CD4-positive, alpha-beta T cell treated with Interferon gamma for 1 hour (primary cell): ENCODE measurements at places on chromosomes 7 and 10.

DNA sequence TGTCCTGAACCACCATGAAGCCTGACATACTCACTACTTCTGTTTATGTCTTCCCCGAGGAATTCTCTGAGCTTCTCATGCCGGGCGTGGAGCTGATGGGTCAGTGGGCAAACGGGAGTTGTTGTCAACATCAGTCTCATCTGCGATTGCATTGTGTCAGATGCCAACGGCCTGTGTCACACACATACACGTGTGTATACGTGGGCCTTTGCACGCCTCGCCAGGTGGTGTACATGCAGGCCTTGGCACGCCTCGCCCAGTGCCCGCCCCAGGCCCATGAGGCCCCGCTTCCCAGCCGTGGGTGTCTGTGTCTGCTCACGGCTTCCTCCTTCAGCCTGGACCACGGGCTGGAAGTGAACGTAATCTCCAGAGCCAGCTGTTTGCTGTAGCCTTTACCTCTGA, 7.5 kb upstream of the CSGALNACT2 start:
- DNase-seq = no peak

- DNase-seq = no peak
Observed at GRCh38 chr7:66140924-66141323, 26.3 kb downstream of the CRCP start.

- no peak for DNase-seq
Observed at GRCh38 chr7:22717760-22718159, 9.2 kb upstream of the IL6 start.

DNA sequence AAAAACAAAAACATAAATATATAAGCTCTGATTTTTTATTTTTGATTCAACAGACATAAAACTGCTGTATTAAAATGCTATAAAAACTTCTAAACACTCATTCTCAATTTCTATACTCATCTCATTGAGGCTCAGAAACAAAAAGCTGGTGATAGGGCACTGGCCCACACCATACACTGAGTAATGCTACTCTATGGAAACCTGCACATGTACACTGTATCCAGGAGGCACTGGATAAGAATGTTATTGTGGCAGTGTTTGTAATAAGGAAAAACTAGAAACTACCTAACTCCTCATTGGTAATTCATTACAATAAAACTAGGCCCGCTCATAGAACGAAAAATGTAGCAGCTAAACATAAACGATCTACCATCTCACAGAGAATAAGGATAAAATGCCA, 23.1 kb downstream of the ERLIN1 start:
- no peak for DNase-seq

DNA sequence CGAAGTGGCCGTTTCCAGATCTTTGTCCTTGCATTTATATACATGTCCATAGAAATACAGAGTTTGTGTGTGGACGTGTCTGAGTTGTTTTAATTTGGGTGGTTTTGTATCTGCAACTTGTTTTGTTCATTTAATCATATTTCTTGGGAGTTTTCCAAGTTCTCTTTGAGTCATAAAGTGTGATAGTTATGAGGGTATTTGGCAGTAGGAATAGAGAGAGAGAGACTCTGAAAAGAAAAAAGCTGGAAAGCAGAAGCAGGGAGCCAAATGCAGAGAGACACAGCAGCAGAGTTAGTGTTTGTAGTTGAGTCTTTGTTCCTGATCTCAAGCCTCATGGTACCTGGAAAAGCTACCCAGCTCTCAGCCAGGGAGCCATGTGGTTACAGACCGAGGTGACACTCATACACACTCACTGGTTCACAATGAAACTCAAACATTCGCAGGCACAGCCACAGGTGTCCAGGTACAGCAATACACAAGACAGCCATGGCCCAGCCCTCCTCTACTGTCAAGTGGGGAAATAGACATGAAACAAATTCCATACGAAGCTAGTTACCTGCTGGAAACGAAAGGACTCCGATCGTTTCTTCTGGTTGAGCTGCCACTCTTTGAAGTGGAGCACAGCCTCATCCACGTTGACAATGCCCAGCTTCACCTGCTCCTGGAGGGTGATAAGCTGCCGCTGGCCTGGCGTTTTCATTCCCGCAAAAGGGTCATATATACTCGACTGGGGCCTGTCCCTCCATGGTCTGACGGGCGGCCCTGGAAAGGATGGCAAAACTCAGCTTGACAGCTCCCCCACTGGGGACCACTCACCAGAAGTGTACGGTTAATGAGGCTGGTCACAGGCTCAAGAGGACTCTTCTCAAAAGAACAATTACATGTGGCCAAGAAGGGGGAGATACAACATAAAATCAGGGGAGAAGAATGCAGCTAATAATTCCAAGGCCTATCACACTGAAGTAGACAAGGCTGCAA, 33.3 kb upstream of the TM9SF3 start:
- DNase-seq = no peak

- DNase-seq = no peak
Observed at GRCh38 chr10:28765641-28766040, 88.3 kb downstream of the BAMBI start.

- no peak for DNase-seq
Observed at GRCh38 chr10:6034371-6034770, 27.8 kb downstream of the IL2RA start.

DNA sequence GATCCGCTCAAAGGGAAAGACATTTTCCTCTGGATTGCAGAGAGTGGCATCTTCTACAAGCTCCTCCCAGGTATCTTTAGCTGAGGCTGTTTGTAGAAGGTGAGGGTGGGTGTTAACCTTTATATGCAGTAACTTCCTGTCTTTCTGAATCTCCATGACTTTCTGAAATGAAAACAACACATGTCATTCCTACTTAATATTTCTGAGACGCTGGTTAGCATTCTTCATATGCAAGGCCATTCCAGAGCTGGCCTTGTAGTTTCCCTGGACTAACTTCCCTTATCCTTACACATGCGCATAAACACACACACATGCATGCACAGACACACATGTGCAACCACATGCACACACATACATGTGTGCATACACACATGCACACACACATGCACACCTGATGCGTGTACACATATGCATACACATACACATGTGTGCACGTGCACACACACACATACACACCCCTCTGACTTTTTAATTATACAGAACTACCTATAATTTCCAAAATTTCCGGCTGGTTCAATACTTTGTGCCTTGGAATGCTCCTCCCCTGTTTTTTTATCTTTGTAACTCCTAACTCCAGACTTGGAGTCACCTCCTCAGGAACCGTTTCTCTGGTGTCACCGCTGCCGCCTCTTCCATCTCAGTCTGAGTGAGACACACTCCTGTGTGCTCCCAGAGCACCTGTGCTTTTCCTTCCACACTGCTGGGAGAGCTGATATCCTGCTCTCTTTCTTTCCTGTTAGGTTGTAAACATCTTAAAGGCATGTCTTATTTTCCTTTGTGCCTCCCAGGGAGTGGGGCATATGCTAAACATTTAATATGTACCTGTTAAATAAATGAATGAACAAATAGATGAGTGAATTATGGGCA, 55.2 kb downstream of the LRRC18 start:
- no peak for DNase-seq

GRCh38 chr10:47035171-47035818, 124.1 kb downstream of the PTPN20 start:
- DNase-seq = no peak

DNA sequence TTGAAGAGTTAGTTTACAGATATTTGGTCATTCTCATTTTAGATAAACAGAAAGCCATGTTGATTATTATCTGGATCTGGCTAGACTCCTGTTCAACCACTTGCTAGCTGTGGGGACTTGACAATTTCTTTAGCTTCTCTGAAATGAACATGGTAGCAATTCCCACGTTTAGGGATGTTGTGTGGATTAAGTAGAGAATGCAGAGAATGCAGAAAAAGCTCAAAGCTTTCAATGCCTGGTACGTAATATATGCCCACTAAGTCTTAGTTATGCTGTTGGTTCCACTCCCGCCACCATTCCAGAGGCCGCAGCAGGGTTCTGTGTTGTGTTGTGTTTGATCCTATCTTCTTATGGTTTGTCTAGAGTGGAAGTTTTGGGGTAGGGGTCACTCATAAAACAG, 39.2 kb upstream of the RPA3 start:
- DNase-seq = no peak

DNA sequence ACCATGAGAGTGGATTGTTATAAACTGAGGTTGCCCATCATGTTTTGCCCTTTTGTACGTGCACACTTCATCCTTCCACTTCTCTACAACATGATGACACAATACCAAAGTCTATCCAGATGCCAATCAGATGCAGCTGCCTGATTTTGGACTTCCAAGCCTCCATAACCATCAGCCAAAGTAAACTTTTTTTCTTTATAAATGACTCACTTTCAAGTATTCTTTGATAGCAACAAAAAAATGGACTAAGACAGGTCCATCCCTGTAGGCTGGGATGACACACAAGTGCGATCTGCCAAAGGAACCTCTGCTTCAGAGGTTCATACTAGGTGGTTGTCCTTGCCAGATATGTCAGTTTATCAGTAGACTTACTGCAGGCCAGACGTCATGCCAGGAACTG, 320.2 kb upstream of the FZD1 start:
- no peak for DNase-seq

GRCh38 chr7:24728503-24729364, 28.5 kb downstream of the GSDME start:
- DNase-seq = no peak

- DNase-seq = peak; percentile 26
Observed at GRCh38 chr7:5827755-5828154, 46.3 kb upstream of the RNF216 start.

DNA sequence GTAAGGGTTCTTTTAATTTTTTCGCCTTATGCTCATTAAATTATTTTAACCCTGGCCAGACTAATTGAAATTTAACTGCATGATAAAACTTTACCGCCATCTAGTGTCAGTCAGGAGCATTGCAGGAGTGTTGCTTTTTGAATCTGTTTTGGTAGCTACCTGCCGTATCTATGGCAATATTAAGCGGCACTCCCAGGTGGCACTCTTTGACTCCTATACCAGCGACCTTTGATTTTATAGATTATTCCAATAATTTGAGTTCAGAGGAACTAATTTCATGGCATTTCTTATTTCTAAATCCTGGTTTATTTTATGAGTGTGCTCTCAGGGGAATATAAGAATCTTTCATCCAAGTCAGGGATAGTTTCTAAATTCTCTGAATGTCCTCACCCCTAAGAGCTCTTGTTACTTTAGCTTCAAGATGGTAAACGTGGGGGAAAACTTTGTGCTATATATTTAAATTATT, 198.9 kb downstream of the REEP3 start:
- peak; percentile 46 for DNase-seq

- DNase-seq = no peak
Observed at GRCh38 chr10:32481606-32482005, 35.7 kb downstream of the CCDC7 start.

GRCh38 chr7:103914147-103914899, 75.1 kb downstream of the RELN start:
- DNase-seq = no peak

DNA sequence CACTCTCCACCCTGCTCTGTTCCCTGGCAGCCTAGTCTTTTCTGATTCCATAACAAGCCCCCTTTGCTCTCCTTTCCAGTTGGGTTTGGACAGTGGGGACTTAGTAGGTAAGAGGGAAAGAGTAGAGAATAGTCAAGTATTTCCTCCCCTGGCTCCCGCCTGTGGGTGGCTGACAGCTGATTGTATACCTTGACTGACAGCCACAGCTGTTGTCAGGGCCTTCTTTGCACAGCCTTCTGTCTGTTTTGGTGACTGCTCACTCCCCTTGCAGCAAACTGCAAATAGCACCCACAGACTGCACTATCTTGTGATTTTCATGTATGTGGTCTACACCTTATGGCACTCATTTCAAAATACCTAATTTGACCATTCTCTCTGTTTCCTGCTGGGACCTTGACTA, 486.3 kb downstream of the ACTR3B start:
- DNase-seq = no peak

- DNase-seq = peak; percentile 50
Observed at GRCh38 chr7:76358011-76358480, 745 bp downstream of the YWHAG start.

- no peak for DNase-seq
Observed at GRCh38 chr7:119594956-119595355, 678.0 kb upstream of the KCND2 start.

DNA sequence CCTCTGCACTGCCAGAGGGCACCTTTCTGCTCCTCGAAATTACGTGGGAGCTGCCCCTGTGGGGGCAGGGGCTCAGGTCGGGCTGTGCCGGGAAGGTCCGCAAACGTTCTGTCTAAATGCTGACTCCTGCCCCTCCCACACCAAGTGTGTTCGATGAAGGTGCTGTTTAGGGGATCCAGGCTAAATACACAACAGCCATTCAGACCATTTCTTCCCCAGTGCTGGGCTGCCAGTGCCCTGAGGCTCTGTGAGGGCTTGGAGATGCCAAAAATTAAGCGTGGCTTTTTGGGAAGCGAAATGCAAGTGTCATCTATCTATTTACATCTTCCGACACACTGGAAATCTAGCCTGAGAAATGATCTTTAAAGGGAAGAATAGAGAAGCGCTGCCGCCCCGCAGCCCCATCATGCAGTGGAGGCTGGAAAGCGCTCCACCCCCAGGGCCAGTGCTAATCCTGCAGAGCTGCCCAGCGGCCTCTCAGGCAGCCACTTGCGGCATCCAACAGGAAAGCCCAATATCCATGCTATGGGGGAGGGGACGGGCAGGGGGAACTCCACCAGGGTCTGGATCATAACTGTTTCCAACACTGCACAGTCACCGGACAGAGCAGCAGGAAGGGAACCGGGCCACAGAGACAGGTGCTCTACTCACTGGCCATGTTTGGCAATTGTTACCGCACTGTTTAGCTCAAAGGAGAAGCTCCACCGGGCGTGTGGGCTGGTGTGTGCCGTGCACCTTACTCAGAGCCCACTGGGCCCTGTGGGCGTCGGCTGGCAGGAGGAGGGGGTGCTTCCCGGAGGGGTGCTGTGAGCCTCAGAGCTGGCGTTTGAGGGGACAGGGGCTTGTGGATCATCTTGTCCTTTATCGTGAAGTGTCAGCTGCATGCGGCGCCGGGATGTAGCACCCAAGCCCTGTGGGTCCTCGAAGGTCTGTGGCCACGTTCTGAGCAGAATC, 205.5 kb downstream of the DNAJB6 start:
- DNase-seq = no peak

GRCh38 chr7:75604408-75604807, 112.3 kb downstream of the SPDYE5 start:
- DNase-seq = no peak
